Peyer's patch (tissue), 4 donors: ENCODE measurements at places on chromosomes 13 and 19.

GRCh38 chr13:52845766-52846566, 2.5 kb downstream of the PCDH8 start:
- DNase-seq, result peak; percentile 66

GRCh38 chr13:113748101-113748861, 10.7 kb upstream of the TMEM255B start:
- DNase-seq, result peak; percentile 26

GRCh38 chr19:6499052-6499790, 2.9 kb downstream of the TUBB4A start:
- DNase-seq, result no peak

DNA sequence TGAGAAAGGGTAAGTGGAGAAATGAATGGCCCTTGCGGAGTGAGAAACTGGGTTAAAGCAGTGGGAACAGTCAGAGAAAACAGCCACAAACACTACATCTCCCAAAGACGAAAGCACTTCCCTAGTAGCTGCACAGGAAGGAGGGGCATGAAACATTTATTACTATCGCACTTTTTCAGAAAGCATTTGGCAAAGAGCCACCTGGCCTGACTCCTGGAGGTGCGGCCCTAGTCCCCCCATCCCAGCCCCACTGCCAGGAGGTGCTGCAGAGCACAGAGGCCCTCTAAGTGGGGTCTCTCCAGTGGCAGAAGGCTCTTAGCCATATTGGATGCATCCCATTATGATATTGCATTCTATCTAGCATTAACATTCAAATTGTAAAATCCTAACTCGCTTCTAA, 55.8 kb downstream of the MTMR6 start:
- DNase-seq, result no peak

GRCh38 chr13:46736541-46737310, 60.2 kb downstream of the ESD start:
- DNase-seq, result no peak

DNA sequence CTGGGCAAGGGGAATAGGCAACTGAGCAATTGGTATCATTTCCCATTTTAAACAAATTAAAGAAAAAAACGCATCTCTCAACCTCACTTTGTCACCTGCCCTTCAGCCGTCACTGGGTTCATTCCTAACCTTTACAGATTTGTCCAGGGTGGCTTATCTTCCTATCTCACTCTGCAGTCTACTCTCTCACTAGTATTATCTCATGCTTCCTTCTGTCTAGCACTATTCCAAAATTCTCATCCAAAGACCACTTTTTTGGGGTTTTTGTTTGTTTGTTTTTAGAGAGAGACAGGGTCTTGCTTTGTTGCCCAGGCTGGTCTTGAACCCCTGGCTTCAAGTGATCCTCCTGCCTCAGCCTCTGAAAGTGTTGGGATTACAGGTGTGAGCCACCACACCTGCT, 26.7 kb upstream of the MPHOSPH8 start:
- no peak for DNase-seq

- no peak for DNase-seq
Observed at GRCh38 chr13:27018882-27019281, 152.7 kb downstream of the USP12 start.

DNA sequence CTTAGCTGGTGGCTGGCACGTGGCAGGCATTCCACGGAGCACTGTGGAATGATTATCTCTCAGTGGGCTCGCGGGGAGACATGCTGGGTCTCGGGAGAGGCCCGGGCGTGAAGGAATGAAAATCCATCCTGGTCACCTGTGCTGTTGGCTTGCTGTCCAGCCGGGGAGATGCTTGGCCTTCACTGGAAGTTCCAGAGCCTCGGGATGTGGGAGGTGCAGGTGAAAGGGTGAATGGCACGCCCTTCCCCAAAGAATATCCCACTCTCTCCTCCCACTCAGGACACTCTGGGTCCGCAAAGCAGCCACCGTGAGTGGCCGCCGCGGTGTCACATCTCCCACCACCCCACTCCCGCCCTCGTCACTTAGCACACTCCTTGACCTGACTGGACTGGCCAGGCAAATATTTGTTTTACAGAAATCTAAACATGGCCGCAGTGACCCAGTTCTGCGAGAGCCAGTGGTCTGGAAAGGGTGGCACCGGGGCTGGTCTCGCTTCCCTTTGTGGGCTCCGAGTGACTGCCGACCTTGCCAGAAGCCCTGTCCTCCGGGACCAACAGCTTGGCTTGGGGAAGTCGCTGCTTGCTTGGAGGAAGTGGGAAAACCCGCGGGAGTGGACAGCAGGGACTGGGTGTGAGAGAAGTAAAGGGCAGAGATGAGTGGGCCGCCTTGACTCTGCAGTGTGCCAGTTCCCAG, 8.0 kb downstream of the DPP9 start:
- DNase-seq, result no peak

DNA sequence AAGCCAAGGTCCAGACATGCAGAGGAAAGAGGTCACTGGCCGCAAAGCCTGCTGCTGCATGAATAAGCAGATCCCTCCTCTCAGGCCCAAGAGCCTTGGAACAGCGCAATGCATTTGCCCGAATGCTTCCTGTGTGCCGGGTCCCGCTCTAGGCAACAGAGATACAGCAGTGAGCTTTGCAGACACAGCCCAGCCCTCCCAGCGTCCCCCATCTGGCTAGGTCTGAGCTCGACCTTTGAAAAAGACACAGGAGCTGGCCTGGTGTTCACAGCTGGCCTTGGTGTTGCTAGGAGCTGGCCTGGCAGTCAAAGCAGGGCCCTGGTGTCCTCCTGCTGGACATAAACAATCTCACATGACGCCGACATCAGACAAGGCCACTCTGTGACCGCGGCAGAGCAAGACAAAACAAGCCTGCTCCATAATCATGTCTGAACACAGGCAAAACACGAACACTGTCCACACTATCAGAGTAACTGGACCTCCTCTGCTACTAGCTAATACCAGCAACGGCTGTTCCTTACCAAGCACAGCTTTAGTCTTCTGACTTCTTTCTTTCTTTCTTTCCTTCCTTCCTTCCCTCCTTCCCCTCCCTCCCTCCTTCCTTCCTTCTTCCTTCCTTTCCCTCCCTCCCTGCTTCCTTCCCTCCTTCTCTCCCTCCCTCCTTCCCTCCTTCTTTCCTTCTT, 5.7 kb upstream of the PEX11G start:
- no peak for DNase-seq
